CD4-positive, alpha-beta T cell (primary cell): ENCODE measurements at places on chromosomes 3 and 15.

- no peak overlapping the region for H3K4me3 ChIP-seq
- H3K4me1 ChIP-seq = no peaks in the 10 kb centered on the region
Measured at GRCh38 chr3:172288651-172289050, 159.6 kb downstream of the GHSR start.

DNA sequence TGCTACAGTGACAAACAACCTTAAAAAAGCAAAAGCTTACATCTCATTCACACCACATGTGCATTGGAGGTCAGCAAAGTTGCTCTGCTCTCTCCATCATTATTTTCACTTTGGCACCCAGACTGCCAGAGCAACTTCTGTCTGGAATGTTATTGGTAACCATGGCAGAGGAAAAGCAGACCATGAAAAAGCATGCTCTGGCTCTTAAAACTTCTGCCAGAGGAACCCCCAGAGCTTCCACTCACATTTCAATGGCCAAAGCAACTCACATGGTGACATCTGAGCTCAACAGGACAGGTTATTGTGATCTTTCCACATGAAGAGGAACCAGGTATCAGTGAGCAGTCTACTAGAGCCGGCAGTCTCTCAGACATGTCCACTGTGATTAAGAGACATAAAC lies 21.9 kb upstream of the FRMD5 start:
- H3K27me3 ChIP-seq = peaks cover 2% of the 10 kb centered on the region
- no peak overlapping the region for H3K4me3 ChIP-seq
- no peaks in the 10 kb centered on the region for H3K4me1 ChIP-seq
- H3K27ac ChIP-seq = no peak overlapping the region

DNA sequence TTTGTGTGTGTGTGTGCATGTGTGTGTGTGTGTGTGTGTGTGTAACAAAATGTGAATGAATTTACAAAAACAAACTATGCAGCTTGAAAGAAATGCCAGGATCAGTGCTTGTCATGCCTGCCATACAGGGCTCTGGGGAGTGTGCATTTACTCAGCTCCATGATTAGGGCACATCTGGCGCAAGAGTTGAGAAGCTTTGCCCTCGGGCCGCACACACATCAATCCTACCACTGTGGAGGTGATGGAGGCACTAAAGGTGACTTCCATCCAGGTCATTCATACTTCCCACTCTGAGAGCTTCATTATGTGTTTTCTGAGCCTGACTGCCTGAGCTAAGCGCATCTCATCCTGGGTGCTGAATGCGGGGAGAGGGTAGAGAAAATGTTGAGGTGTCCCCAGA lies 72.0 kb upstream of the ZBED2 start:
- no peak for DNase-seq
- H3K36me3 ChIP-seq = peaks cover 14% of the 10 kb centered on the region
- peak overlapping the region; percentile 62 for H3K27ac ChIP-seq

GRCh38 chr3:158148218-158148617 lies 38.3 kb downstream of the RSRC1 start:
- no peaks in the 10 kb centered on the region for H3K27me3 ChIP-seq
- no peaks in the 10 kb centered on the region for H3K4me1 ChIP-seq
- no peak for DNase-seq

- H3K27ac ChIP-seq = no peak overlapping the region
- H3K27me3 ChIP-seq = peaks cover 6% of the 10 kb centered on the region
- H3K4me3 ChIP-seq = no peak overlapping the region
- DNase-seq = no peak
- H3K36me3 ChIP-seq = no peaks in the 10 kb centered on the region
Measured at GRCh38 chr15:79028411-79028964, 62.1 kb downstream of the RASGRF1 start.

DNA sequence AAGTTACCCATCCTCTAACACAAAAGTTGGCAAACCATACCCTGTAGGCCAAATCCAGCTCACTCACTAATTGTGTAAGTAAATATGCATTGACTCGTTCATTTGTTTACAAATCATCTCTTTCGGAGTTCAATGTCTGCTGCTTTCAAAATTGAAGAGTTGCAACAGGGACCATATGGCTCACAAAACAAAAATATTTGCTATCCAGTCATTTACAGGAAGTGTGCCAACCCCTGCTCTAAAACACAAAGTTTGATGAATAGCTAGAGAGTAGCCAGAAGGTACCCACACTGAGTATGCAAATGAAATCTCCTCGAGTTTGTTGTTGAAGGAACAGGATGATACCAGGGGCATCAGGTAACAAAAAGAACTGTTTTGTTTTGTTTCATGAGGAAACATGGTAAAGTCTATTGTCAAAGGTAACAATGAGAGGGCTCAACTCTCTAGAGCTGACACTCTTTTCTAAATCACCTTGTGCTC lies 236.2 kb upstream of the THBS1 start:
- no peak overlapping the region for H3K4me3 ChIP-seq
- H3K36me3 ChIP-seq = no peaks in the 10 kb centered on the region
- no peak overlapping the region for H3K27ac ChIP-seq
- H3K27me3 ChIP-seq = no peaks in the 10 kb centered on the region

DNA sequence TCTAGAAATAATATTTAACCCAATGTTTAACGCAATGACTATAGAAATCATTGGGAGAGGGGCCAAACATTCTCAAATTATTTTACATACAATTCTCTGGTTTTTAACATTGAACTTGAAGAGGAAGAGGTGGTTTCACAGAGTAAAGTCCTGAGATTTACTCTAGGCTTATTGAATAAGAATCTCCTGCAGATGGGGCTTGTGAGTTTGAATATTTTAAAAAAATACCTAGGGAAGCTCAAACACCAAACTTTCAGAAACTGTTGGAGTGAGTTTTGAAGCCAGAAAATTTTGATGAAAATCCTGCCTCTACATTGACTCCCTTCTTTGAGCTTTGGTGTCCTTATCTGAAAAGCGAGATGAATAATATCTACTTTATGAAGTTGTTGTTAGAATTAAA lies 906.6 kb downstream of the TUSC7 start:
- H3K4me3 ChIP-seq = no peak overlapping the region
- no peaks in the 10 kb centered on the region for H3K4me1 ChIP-seq
- DNase-seq = no peak
- H3K27ac ChIP-seq = no peak overlapping the region
- no peaks in the 10 kb centered on the region for H3K36me3 ChIP-seq

DNA sequence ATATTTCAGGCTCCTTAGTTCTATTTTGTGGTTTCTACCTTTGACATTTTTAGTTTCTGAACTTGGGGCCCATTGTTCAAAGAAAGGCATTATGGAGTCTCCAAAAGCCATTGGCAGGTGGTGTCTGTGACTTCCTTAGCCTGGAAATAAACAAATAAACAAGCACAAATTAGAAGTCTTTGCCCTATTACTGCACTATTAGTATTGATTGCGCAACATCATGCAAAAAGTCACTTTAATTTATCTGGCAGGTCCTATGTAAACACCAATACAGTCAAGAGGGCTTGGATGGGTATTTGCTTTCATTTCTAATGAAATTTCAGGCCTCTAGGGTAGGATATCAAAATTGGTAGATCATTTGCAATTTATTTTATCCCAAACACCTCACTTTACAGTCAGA lies 85.6 kb downstream of the LPP start:
- no peak overlapping the region for H3K27ac ChIP-seq
- H3K27me3 ChIP-seq = no peaks in the 10 kb centered on the region
- H3K36me3 ChIP-seq = no peaks in the 10 kb centered on the region

GRCh38 chr15:68510558-68510957 lies 68.2 kb upstream of the CORO2B start:
- H3K27me3 ChIP-seq = peaks cover 6% of the 10 kb centered on the region
- H3K27ac ChIP-seq = no peak overlapping the region
- H3K4me3 ChIP-seq = no peak overlapping the region

- no peaks in the 10 kb centered on the region for H3K36me3 ChIP-seq
- DNase-seq = no peak
- H3K27ac ChIP-seq = no peak overlapping the region
- H3K4me1 ChIP-seq = no peaks in the 10 kb centered on the region
Measured at GRCh38 chr3:193800138-193801043, 207.4 kb downstream of the OPA1 start.

DNA sequence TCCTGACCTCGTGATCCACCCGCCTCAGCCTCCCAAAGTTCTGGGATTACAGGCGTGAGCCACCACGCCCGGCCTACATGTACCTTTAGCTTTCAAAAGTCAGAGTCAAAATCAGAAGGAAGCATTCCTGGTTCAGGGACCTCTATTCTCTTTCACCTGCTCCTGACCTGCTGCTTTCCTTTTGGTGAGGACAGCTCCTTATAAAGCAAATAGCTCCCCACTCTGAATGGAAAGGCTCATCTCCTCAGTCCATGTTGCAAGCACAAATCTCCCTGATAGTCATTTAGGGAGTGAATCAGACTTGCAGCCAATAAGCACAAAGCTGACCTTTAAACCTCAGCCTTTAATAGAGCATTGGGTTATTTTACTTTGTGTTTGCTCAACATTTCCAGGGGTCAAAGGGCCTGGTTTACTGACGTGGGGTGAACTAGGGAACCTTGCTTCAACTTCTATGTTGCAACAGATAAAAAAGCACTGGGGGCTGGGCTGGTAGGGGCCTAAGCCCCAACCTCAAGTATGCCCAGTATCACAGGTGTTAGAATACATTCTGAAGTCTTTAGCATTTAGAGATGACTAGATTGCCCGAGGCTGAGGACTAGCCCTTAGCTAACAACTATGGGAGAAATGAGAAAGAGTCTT lies 43.1 kb downstream of the THRB start:
- H3K4me3 ChIP-seq = no peak overlapping the region
- no peak overlapping the region for H3K27ac ChIP-seq
- H3K36me3 ChIP-seq = no peaks in the 10 kb centered on the region
- no peaks in the 10 kb centered on the region for H3K4me1 ChIP-seq
- no peaks in the 10 kb centered on the region for H3K27me3 ChIP-seq

DNA sequence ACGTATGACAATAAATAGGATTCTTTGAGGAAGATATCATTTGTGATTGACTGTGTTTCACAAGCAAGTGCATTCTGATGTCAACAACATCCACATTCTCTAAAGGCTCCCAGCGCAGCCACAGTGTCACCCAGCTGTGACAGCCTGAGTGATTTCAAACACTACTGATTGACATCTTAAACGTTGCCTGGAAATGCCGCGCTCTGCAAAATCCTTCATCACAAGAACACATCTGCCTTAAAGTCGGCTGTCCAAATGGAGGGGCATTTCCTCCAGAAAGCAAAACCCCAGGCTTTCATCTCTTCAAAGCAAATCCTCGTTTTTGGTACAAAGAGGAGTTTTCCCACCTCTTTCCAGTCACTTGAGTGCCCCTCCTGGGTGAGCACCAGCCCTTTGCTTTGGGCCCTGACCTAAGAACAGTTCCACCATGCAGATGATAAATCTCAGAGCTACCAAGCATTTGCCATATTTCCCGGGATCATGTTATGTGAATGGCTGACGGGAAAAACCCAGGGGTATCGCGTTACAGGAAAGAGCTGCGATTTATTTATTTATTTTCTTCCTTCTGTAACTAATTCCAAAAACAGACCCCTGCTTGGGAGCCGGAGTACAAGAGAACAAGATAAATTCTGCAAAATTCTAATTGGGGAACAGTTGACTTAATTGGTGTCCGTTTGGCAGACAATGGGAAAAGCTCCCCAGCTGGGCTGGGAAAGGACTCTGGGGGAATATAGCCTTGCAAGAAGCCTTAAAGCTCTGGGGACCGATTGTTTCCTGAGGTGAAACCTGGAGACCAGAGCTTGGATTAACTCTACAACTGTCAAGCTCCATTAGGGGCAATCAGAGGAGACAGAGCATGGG lies 703.8 kb upstream of the NR2F2 start:
- no peaks in the 10 kb centered on the region for H3K36me3 ChIP-seq
- no peak for DNase-seq
- H3K4me3 ChIP-seq = no peak overlapping the region
- H3K27ac ChIP-seq = no peak overlapping the region
- H3K4me1 ChIP-seq = no peaks in the 10 kb centered on the region
- no peaks in the 10 kb centered on the region for H3K27me3 ChIP-seq

GRCh38 chr15:40388941-40389823 lies 6.7 kb downstream of the KNSTRN start:
- H3K4me1 ChIP-seq = no peaks in the 10 kb centered on the region
- DNase-seq = peak; percentile 62
- H3K27me3 ChIP-seq = no peaks in the 10 kb centered on the region
- H3K36me3 ChIP-seq = peaks cover 35% of the 10 kb centered on the region
- no peak overlapping the region for H3K4me3 ChIP-seq

DNA sequence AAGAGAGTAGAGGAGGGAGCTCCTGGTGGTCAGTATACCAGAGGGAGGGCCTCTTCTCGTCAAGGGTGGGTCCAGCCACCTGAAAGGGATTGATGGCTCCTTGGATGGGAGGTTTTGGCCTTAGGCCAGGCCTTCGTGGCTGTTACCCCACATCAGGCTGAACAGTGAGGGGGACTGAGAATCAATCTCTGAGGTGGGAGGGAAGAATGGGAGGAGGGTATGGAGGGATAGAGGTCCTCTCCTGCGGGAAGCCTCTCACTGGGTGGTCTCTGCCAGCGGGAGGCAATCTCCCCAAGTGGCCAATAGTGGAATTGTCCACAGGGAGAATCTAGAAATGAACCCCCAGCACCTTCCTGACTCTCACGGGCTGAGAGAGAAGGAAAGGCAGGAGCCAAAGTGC lies 53.5 kb downstream of the BSN start:
- H3K36me3 ChIP-seq = no peaks in the 10 kb centered on the region
- no peaks in the 10 kb centered on the region for H3K27me3 ChIP-seq
- H3K27ac ChIP-seq = no peak overlapping the region
- peaks cover 10% of the 10 kb centered on the region for H3K4me1 ChIP-seq
- no peak overlapping the region for H3K4me3 ChIP-seq

GRCh38 chr3:193987186-193987585 lies 148.8 kb upstream of the HES1 start:
- H3K36me3 ChIP-seq = no peaks in the 10 kb centered on the region
- H3K27me3 ChIP-seq = no peaks in the 10 kb centered on the region
- no peak for DNase-seq
- no peaks in the 10 kb centered on the region for H3K4me1 ChIP-seq
- no peak overlapping the region for H3K4me3 ChIP-seq

DNA sequence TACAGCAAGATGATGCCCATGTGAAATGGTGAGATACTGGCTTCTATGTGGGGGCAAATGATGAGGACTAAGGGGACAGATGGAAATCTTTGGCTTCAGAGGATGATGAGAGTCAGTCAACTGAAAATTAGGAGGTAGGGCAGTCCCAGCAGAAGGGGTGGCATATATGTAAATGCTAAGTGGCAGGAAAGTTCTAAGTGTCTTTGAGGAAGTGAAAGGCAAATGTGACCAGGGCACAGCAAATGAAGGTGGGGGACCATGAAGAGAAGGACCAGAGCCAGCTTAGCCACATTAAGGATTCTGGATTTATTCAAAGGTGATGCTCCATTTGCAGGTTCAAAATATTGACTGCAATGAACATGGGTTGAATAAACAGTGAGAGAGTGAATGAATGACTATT lies 29.2 kb upstream of the LIMD1 start:
- peaks cover 13% of the 10 kb centered on the region for H3K4me1 ChIP-seq
- no peaks in the 10 kb centered on the region for H3K27me3 ChIP-seq
- H3K27ac ChIP-seq = no peak overlapping the region
- no peak overlapping the region for H3K4me3 ChIP-seq
- H3K36me3 ChIP-seq = no peaks in the 10 kb centered on the region
- no peak for DNase-seq

GRCh38 chr3:194755671-194756459 lies 70.2 kb downstream of the FAM43A start:
- DNase-seq = no peak
- no peak overlapping the region for H3K4me3 ChIP-seq
- no peak overlapping the region for H3K27ac ChIP-seq
- H3K36me3 ChIP-seq = no peaks in the 10 kb centered on the region
